ENCODE measurements at places on chromosomes 5 and 9.

DNA sequence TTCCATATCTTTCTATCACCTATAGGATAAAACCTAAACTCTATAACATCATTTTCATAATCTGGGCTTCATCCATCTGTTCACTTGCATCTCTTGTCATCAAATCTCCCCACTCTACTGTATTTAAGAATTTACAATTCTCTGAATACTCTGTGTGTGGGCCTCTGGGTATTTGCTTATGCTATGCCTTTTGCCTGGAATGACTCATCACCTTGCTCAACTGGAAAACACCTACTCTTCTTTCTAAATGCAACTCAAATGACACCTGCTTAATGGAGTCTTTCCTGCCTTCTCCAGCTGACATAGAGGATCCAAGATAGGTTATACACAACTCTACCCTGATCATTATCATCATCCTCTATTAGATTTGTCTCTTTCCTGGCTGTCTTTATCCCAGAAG, 421.7 kb downstream of the SPATA31D1 start:
- DNase-seq = no peak

DNA sequence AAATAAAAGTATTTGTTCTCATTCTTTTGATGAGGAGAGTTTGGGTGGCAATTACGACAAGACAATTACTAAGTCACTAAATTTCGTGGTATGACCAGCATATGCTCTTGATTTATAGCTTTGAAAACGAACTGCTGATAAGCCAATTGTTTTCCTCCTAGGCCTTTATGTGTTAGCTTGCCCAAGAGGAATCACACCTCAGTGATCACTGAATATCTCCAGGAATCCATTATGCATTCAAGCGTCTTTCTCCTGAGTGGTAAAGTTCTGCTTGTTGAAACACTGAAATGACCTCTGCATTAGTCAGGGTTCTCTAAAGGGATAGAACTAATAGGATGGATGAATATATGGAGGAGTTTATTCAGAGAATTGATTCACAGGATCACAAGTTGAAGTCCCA, 677.7 kb upstream of the MEF2C start:
- DNase-seq = no peak

DNA sequence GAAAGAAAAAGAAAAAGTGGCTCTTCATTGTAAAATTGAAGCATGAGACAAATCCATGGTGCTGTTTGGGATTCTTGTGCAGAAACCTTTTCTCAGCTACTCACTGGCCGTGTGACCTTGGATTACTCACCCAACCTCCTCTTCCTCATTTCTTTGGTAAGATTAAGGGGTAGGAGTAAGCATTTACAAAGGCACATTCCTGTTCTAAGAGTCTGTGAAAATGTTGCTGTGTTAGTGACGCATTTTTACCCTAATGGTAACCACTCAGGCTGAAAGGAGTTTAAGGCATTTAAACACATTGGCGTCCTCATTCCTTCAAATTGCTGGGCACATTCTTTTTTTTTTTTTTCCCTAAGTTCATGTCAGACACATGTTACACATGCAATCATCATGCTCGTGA, 4.3 kb downstream of the RAI14 start:
- DNase-seq = no peak

DNA sequence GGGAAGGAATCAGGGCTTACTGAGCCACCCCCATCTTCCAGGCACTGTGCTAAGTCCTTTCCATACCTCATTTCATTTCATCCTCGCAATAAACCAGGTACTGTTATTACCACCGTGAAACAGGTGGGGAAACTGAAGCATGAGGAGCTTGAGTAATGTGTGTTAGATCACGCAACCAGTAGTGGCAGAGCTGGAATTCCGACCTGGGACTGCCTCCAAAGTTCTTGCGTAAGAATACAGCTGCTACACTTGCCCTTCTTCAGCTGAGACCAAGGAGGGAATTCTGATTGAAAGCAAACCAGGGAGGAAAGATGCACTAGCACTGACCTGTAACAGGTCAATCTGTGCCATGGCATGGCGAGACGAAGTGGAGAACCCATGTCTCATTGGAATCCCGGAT, 113.4 kb upstream of the MSX2 start:
- no peak for DNase-seq

DNA sequence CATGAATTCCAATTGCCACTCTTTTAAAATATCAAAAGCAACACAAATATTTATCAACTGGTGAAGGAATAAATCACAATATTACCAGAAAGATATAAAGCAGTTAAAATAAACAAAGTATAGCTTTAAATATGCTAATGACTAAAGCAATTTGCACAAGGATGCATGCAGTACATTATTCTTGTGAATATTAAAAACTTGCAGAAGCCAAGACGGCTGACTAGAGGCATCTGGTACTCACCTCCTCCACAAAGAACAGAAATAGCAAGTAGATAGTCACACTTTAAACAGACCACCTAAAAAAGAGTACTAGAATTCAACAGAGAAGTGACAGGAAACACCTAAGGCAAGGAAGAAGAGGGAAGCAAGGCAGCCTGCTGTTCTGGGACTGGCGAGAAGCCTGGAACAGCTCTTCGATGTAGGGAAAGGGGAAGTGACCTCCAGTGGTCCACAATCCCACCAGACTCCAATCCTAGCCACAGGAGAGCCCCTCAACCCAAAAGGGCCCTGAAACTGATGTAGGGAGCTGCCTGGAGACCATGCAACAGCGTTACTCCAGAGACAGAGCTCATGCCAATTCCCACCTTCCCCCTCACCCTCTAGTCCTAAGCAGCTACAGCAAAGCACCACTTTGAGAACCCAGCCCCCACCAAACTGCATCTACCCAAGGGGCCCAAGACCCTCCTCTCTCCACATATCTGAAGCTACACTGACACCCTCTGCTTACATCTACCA, 86.3 kb downstream of the LPAR1 start:
- no peak for DNase-seq

- DNase-seq = peak; percentile 52
These were observed 508.9 kb downstream of the NTRK2 start for GRCh38 chr9:85178474-85178873.

GRCh38 chr5:151952238-151952637, 27.6 kb upstream of the GLRA1 start:
- DNase-seq = no peak

- no peak for DNase-seq
These were observed 123.8 kb downstream of the ASTN2 start for GRCh38 chr9:117290856-117291622.

DNA sequence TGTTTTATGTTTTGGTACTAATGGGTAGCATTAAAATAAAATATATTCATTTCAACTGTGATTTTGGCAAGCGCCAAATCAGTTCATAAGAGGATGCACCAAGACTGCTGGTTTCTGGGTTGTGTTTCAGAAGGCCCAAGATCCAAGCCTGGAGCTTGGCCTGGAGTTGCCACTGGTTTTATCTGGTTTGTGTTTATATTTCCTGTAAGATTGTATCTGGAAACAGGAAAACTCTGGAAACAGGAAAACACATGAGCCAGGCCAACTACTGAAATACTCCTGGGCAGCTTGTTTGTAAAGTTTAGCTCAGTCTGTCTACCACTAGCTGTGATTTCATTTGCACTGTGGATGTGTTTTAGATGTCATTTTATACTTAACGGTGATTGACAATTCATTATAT, 5.5 kb downstream of the FSTL4 start:
- no peak for DNase-seq

- no peak for DNase-seq
These were observed 47.8 kb downstream of the ERGIC1 start for GRCh38 chr5:172881691-172882370.

GRCh38 chr5:158174918-158175851, 316.2 kb upstream of the CLINT1 start:
- DNase-seq = peak; percentile 70

DNA sequence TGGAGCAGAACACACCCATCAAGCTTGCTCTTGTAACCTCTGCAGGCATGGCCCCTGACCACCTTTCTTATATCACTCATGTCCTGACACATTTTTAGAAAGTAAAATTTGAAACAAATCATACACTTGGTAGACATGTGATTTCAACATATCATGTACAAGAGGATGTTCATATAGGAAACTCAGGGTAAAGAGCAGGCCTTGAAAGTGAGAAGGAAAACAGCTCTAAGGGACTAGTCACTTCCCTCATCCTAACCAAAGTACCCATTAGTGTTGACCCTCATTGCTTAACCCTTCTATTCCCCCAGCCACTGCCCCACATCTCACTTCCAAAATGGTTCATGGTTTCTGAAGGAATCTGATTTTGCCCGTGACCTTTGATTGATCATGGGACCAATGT, 492.4 kb upstream of the KLF4 start:
- no peak for DNase-seq

GRCh38 chr9:123508048-123508447, 152.1 kb downstream of the CRB2 start:
- no peak for DNase-seq

GRCh38 chr5:115888027-115888426, 46.3 kb downstream of the AP3S1 start:
- no peak for DNase-seq

Measured in right kidney (tissue), 9 donors.